ENCODE measurements at places on chromosomes 1 and 21. TPM values are rescaled to one million over a fixed set of nuclear protein-coding genes. Genes with fewer than 3 reads are reported as not detected.

- no peak for DNase-seq
These were observed 371.2 kb downstream of the PTBP2 start for GRCh38 chr1:97092824-97093223.

DNA sequence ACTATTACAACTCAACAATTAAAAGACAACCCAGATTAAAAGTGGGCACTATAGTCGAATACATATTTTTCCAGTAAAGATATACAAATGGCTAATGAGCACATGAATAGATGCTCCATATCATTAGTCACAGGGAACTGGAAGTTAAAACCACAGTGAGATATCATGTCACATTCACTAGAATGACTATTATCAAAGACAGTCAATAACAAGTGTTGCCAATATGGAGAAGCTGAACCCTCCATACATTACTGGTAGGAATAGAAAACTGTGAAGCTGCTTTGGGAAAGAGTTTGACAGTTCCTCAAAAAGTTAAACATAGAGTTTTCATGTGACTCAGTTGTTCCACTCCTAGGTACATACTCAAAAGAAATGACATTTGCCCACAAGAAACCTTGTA is 30.6 kb upstream of the MRPS6 start:
- DNase-seq = no peak

- DNase-seq = no peak
These were observed 31.3 kb upstream of the TTC34 start for GRCh38 chr1:2832506-2833453.

DNA sequence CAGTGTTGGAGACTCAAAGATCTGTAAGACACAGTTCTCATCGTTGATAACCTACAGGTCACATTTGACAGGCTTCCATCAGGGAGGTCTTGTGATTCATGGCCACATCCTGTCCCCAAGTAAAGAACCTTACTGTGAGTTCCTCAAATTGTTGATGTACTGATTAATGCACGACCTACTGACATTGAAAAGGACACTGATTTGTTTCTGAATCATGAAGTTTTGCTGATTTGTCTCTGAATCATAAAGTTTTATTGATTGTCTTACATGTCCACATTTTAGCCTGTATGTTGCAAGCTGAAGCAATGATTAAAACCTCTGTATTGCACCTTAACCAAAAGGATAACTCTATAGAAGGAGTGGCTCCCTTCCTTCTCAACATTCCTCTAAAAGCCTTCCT is 476.3 kb upstream of the RUNX1 start:
- no peak for DNase-seq

DNA sequence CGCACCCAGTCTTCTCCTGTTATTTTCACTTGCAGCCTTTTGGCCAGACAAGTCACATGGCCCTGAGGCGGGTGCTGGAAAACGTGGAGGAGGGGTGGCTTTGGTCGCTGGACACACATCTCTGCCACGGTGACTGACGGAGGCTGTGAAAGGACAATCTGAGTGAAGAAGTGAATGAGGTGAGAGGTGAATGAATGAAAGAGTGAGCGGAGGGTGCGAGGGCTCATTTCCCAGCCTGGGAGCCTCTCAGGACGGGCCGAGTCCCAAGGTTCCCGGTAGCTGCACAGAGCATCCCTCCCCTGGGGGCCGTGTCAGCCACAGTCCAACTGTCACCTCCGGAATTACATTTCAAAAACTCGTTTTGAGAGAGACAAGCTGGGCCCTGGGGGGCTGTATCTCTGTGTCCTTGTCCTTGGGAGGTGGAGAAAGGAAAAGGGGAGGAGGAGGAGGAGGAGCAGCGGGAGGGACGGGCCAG is 89.6 kb downstream of the UBIAD1 start:
- DNase-seq = no peak

DNA sequence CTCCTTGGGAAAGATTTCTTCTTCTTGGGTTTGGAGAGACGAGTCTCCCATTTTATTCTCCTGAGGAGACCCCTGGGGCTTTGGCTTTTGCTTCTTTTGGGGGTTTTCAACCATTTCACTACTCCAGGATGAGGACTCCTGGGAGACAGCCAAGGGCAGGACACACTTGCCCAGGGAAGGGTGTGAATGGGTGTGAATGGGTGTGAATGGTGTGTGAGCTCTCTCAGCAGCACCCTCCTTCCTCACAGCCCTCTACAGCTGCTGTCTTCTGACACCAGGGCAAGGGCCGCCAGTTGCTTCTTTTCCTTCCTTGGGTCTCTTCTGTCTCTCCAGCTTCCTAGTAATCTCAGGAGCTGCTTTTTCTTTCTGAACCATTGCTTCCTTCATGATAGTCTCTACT is 24.2 kb downstream of the KIF17 start:
- no peak for DNase-seq

DNA sequence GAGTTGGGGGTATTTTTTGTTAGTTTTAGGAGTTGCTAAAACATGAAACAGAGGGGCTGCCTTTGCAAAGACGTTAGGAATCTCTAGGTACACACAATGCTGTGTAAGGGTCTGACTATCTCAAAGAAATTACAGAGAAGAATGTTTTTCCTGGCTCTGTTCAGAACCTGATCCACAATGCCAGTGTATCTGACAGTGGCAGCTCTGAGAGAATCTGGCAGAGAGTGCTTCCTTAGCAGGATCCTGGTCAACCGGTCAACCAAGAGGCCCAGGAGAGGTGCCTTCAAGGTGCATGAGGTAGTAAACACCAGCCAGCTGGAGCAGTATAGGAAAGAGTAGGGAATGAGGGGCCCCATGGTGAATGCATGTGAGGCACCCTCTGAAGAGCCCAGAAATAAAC is 40.9 kb upstream of the RGS1 start:
- no peak for DNase-seq

- no peak for DNase-seq
These were observed 49.7 kb downstream of the SYF2 start for GRCh38 chr1:25182629-25183028.

DNA sequence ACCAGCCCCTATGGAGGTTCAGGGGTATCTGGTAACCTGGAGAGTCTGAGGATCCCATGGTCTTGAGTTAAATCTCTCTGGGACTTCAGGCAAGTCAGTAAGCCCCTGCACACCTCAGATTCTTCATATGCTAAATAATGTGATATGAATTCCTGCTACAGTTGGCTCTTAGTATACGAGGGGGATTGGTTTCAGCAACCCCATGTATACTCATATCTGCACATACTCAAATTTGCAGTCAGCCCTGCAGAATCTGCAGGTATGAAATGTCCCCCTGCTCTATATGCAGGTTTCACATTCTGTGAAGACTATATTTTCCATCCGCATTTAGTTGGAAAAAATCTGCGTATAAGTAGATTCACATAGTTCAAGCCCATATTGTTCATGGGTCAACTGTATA is 136.6 kb downstream of the TOMM20 start:
- no peak for DNase-seq

DNA sequence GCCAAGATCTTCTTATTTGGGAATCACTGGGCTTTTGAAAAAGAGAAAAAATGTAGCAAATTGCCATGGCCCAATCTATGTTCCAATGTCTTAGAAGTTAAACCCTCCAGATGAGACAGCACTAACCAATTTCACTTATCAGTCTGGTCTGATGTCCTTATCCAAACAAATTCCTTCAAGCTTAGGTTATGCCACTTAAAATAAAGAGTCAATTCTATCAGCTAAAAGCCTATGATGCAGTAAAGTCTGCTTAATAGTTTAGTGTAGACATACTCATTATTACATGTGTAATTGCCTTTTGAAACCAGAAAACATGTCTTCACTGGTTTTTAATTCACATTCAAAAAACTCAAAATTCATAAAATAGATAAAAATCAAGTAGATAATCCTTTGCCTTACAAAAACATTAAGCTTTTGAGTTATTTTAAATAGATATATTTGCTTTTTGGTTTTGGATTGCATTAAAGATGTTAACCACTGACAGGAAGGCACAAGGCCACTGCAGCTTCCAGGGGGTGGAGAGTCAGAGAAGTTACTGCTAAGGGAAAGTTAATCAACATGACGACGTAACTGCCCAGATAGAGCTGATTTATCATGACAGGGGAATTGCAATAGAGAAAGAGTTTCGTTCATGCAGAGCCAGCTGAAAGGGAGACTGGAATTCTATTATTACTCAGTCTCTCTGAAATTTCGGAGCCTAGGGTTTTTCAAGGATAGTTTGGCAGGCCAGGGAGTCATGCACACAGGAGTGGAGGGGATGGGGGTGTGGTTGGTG is 106.1 kb downstream of the MAP3K21 start:
- DNase-seq = no peak

DNA sequence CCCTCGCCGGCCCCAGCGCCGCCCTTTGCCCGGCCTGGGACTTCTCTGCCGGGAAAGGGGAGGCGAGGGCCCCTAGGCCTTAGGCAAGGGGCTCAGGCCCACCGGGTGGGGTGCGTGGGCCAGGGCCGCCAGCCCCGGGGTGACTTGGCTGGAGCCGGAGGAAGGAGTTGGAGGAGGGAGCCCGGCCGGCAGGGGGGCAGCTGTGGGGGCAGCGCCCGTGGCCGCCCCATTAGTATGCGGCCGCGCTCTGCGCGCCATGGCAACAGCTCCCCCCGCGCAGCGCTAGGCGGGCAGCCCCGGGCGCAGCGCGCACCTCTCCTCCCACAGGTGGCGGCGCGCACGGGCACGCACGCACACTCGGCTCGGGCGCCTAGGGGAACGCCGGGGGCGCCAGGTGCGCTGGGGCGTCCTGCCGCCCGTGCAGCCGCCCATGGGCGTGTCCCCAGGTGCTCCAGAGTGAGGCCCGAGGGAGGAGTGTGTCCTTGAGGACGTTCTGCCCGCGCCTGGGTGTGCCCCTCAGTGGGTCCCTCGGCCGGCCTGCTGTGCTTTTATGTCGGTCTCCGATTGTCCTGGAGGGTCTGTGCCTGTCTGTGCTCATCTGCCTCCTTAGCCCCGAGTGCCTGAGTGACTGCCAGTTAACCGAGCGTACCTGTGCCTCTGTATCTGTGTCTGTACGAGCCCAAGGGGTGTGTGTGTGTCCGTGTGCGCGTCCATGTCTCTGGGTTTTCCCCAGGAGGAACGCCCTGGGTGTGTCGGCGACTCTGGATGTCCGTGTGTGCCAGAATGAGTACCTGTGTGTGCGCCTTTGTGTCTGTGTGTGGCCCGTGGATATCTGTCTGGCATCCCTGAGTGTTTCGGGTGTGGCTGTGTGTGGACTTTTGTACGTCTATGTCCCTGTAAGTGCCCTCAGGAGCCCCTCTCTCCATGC is 38.2 kb upstream of the WASF2 start:
- DNase-seq = peak; percentile 74

GRCh38 chr1:150366416-150367296 is 2.7 kb downstream of the RPRD2 start:
- no peak for DNase-seq

- no peak for DNase-seq
These were observed 4.3 kb upstream of the C1orf115 start for GRCh38 chr1:220685879-220686278.

GRCh38 chr1:185936641-185937040 is 202.4 kb downstream of the HMCN1 start:
- no peak for DNase-seq

DNA sequence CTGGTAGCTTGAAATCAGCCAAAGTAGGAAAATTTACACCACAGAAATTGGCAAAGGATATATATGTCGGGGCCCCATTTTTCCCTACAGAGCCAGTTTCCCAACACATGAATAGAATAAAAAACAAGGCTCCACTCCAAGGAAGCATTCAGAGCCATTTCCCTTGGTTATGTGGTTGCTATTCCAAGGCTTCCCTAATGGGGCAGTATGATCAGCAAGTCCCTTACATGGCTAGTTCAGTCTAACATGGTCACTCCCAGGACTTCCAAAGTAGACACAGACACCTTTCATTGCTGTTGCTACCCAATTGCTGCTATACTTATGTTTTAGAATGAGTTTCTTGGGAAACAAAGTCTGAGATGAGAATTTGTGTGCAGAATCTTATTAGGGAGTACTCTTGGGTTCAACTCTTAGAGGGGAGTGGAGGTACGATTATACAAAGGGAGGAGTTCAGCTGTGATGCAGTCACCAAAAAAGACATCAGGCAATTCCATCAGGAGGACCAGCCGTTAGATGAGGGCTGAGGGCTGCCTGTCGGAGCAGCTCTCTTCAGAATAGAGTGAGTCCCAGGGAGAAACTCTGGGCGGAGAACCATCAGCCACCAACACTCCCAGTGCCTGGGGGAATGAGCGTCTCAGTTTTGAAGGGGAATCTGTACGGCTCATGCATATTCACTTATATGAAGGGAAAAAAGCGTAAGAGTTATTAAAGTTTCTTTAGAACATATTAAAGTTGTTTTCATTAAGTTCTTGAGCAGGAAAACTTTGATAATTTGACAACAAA is 92.9 kb downstream of the C21orf91 start:
- no peak for DNase-seq

DNA sequence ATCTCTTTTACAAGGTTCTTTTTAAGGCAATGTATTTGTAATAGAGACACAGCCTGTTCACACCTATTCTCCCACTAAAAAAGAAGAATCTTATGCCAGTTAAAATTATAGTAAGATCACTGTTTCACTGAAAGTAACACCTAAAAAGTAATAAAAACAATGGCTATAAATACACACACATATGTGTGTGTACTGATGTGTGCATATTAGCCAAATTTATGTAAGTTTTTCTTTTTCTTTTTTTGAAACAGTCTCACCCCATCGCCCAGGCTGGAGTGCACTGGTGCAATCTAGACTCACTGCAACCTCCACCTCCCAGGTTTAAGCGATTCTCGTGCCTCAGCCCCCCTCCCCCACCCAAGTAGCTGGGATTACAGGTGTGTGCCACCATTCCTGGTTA is 56.8 kb upstream of the SLC30A10 start:
- no peak for DNase-seq

DNA sequence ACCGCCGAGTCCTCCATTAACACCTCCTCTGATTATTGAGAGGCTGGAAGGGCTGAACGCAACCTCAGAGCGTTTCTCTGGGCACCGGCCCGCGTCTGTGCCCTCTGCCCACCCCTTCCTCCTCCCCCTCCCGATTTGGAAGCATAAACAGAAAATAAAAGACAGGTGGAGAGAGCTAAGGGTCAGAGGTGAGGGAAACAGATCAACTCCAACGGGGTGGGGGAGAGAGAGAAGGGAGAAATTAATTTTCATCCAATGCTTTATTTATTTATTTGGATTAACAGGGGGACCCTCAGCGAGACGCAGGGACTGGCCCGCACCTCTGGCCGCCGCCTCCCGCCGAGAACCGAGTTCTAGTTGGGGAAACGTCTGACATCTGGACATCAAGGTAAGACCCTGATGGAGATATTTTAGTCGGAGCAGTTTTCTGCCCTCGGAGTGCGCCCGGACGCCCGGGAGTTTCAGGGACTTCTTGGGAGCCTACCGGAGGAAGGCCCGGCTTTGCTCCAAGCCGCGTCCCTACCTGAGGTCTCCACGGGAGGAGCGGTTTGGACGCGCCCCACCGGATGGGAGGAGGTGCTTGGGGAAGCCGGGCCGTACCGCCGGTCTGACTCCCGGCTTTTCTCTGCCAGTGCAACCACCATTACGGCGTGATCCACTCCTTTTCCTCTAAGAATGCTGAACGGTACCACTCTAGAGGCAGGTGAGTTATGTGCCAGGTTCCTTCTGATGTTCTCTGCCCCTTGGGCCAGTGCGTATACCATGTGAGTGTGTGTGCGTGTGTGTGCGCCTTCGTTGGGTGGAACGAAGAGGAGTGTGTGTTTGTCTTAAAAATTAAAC is 5.1 kb upstream of the LHX9 start:
- DNase-seq = peak; percentile 34

GRCh38 chr1:70617728-70618127 is 206.7 kb downstream of the CTH start:
- DNase-seq = no peak

ETV3L gene
- total RNA-seq = not detected

DSCAM gene
- total RNA-seq = not detected

KRTAP19-1 gene
- total RNA-seq = not detected

ARID4B gene
- 42.9 TPM for total RNA-seq

CA6 gene
- not detected for total RNA-seq

BRDT gene
- not detected for total RNA-seq

ZNF683 gene
- total RNA-seq = not detected

PIK3R3 gene
- 0.46 TPM for total RNA-seq

KIF26B gene
- 0.23 TPM for total RNA-seq

KIAA0040 gene
- total RNA-seq = 25.4 TPM
